ENCODE measurements at places on chromosomes 13 and 19. TPM values are rescaled to one million over a fixed set of nuclear protein-coding genes. Genes with fewer than 3 reads are reported as not detected.

- no peak for DNase-seq
These were observed 924.0 kb downstream of the PCDH9 start for GRCh38 chr13:66305961-66306617.

DNA sequence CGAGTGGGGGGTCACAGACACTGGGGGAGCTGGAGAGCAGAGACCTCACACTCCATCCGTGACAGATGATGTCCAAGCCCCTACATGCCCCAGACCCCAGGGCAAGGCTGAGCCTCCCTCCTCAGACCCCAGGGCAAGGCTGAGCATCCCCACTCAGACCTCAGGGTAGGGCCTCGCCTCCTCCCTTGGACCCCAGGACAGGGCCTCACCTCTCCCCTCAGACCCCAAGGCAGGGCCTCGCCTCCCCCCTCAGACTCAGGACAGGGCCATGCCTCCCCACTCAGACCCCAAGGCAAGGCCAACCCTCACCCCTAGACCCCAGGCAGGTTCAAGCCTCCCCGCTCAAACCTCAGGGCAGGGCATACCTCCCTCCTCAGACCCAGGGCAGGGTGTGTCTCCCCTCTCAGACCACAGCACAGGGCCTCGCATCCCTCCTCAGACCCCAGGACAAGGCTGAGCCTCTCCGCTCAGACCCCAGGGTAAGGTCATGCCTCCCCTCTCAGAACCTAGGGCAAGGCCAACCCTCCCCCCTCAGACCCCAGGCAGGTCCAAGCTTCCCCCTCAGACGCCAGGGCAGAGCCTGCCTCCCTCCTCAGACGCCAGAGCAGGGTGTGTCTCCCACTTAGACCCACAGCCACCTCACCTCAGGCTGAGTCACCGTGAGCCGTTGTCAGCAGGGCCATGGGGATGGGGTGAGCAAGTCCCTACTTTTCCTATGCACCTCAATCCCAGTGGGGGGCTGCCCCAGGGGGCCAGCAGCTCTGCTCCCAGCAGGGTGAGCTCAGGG is 1.7 kb upstream of the S1PR4 start:
- peak; percentile 68 for DNase-seq

- DNase-seq, result no peak
These were observed 16.3 kb upstream of the PTBP1 start for GRCh38 chr19:780935-781334.

DNA sequence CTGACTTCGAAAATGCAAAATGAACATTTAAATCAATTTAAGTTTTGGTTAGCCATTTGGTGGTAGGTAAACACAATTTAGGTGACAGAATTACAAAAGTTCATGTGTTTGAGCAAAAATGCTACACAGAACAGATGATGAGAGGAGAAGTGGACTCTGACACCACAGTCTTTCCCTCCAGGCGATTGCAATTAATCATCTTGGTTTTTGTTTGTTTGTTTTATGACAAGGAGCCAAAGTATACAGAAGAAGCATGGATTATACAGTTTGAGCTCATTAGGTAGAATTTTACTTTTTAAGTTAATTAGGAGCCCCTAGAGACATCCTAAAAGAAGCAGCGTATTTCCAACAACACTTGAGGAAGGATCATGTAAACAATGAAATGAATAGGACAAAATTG is 49.3 kb upstream of the FREM2 start:
- no peak for DNase-seq

GRCh38 chr19:38952395-38953165 is 21.8 kb downstream of the MRPS12 start:
- peak; percentile 40 for DNase-seq

LRP3 gene
- total RNA-seq, result 0.30 TPM

- no peak for DNase-seq
These were observed 201.0 kb upstream of the RXFP2 start for GRCh38 chr13:31538067-31539042.

ADAMTSL5 gene
- total RNA-seq, result 4.9 TPM

DNA sequence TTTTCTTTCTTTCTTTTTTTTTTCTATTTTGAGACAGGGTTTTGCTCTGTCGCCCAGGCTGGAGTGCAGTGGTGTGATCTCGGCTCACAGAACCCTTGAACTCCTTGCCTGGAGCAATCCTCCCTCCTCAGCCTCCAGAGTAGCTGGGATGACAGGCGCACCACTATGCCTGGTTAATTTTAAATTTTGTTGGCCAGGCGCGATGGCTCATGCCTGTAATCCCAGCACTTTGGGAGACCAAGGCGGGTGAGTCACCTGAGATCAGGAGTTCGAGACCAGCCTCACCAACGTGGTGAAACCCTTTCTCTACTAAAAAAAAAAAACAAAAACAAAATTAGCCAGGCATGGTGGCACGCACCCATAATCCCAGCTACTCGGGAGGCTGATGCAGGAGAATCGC is 8.7 kb upstream of the SBNO2 start:
- no peak for DNase-seq

TINCR gene
- total RNA-seq, result 0.37 TPM

MAST1 gene
- total RNA-seq, result 6.5 TPM

DNA sequence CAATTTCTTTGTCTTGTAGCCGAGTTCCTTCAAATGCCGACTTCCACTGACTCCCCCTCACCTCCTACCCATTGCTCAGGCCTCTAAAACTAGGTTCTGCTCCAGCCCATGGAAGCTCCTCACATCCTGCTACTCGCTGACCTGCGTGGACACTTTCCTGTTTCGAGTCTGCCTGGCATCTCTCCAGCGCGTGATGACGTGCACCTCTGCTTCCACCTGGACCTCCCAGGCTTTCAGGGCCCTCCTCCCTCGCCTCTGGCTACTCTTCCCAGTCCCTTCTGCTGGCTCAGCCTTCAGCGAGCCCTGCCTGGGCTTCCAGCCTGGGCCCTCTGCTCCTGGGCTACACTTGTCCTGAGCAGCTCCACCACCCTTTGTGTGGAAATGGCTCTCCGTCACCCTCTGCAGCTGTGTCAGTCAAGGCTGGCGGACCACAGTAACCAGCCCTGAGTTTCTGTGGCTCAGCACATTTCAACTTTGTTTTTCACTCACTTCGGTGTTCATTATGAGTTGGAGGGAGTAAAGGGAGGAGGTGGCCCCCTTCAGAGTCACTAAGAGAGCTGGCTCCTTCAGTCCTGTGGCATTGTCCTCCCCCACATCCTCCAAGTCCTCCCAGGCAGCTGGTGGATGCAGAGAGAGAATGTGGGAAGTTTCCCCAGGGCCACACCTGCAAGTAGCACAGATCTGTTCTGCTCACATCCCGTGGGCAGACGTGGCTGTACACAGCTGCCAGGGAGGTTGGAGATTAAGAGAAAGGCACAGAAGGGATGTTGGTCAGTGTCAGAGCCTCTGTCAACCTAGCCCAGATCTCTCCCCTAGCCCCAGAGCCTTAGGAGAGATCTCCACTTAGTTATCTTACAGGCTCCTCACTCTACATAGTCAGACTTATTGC is 49.4 kb downstream of the SERP2 start:
- no peak for DNase-seq

GRCh38 chr13:36513266-36513665 is 81.0 kb downstream of the CCNA1 start:
- DNase-seq, result no peak

DNA sequence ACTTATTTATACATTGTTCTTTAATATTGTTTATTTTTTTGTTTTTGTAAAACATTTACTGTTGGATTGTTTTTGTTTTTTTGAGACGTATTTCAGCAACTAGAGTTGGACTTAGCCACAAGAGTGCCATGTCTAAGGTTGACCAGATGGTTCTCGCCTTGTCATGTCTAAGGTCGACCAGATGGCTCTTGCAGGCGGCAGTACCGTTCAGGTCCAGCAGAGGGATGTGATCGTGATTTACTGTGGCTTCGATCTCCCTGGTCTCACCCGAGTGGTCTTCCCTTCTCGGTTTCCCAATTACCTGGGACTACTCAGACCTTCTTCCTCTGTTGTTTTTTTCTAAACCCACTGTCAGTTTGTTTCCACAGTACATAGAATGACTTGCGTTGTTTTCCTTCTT is 1438.6 kb downstream of the UQCRFS1 start:
- DNase-seq, result no peak
